NCI-H446 (cell line): ENCODE measurements at places on chromosomes 2 and 18.

GRCh38 chr2:84234103-84234502 lies 225.0 kb downstream of the SUCLG1 start:
- DNase-seq: no peak

DNA sequence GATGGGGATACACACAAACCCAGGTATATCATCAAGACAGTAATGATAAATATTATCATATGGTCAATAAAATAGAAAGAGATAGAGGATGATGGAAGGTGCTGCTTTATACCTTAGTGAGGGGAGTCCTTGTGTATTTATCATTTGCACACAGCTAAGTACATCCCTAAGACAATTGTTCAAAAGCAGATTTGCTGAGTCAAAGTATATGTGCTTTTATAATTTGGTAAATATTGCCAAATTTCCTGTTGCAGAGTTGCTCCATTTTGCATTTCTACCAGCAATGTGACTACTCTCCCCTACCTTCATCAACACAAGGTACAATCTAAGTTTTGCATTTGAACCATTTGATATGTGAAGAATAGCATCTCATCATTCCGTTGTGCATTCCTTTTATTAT lies 22.6 kb upstream of the PLEK start:
- DNase-seq: no peak

DNA sequence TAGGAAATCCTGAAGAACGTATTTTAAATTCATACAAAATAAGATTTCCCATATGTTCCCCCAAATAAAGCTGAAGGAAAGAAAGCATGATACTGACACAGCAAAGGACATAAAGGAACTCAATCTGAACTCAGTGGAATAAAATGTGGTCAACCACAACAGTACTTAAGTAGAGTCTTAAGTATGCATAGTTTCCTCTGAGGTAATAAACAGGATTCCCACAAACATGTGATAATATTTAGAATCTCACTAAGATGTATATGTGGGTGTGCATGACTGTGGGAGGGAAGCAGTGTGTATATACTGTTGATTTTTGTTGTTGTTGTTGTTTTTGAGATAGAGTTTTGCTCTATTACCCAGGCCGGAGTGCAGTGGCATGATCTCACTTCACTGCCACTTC lies 69.3 kb downstream of the NOL10 start:
- DNase-seq: no peak

- no peak for DNase-seq
These were observed 19.9 kb upstream of the SIGLEC15 start for GRCh38 chr18:45805551-45805950.

DNA sequence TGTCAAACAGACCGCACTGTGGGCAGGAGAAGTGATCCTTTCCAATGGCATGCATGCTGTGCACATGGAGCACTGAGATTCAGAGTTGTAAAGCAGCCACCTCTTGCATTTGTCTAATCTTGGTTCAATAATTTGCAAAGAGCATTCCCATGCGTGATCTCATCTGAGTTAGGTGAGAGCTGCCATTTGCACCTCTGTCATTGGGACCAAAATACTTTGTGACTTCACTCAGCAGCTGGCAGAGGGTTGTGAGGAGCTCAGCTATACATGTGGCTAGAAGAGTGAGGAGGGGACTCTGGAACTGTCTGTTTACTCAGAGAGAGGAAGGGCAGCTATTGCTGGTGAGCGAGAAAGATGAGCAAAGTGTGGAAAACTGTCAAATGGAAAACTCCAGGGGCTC lies 265.1 kb upstream of the TNP1 start:
- no peak for DNase-seq

DNA sequence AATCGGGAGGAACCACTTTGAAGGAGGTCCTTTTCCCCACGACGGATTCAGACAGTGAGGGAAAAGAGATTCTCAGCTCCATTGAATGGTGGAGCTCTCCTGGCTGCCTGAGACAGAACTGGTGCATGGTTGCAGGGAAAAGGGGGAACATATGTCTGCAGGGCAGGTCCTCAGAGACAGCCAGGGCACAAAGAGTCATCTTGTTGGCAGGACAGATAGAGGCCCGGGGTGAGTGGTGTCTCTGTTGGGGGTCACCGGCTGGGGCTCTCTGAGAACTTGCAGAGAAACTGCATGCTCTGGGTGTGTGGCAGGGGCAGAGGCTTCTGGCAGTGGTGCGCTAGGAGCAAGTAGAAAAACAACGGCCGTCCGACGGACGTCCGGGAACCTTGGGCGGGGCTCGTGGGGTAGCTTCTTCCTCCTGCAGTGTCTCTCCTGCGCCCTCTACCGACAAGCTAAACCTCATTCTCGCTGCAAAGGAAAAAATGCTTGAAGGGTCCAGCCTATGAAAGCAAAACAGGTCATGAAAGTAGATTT lies 94.3 kb downstream of the CDCA7 start:
- peak; percentile 85 for DNase-seq

DNA sequence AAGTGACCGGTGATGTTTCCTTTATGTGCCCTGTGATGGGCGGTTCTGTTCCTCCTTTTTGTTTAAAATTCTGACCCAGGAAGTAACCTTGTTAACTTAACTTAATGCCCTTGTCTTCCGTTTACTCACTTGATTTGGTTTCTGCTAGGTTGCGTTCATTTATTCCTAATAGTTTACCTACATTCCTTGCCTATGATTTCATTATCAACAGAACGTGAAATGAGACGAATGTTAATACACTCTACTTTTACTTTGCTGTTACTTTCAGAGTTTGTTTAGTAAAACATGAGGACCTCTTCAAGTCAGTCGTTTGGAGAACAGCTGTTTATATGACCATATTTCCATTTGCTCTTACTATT lies 638 bp downstream of the CEP192 start:
- DNase-seq: no peak

- no peak for DNase-seq
These were observed 128.7 kb upstream of the CYP26B1 start for GRCh38 chr2:72276356-72276755.

GRCh38 chr2:66364495-66365333 lies 70.2 kb upstream of the MEIS1 start:
- no peak for DNase-seq

- no peak for DNase-seq
These were observed 1094.7 kb upstream of the GYPC start for GRCh38 chr2:125561302-125561701.

- DNase-seq: no peak
These were observed 12.6 kb downstream of the QPCT start for GRCh38 chr2:37357069-37357468.

GRCh38 chr2:208000701-208001395 lies 24.5 kb downstream of the PLEKHM3 start:
- no peak for DNase-seq
